ENCODE measurements at places on chromosomes 2 and 18.

- peak; percentile 70 for DNase-seq
Observed at GRCh38 chr2:196131384-196131937, 39.9 kb downstream of the STK17B start.

GRCh38 chr2:221495731-221496130 is 76.4 kb downstream of the EPHA4 start:
- no peak for DNase-seq

DNA sequence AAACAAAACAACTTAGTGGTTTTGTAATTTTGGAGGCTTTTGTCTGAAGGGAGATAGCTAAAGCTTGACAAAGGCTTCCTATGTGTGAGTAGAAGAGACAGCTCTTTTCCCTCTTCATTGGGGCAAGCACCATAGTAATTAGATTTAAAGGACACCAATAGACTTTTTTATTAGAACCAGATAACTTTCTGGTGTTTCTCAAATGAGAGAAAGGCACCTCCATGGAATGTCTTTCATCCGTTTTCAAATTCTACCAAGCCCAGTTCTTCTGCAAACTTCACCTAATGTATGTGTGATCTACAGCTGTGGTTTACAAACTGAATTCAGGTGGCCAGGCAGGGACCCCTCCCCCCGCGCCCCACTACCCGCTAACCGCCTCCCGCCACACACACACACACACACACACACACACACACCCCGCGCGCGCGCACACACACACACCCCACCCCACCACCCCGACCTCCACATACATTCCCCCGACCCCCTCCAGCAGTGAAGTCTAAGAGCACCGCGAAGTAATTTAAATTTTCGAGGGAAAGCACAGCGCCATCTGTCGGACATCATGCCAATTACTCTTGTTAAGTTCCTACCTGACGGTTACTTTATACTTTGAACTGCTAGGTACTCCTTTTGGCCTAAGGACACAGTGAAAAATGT is 31.6 kb upstream of the PPP1R1C start:
- DNase-seq = peak; percentile 44

GRCh38 chr2:184067502-184067901 is 530.8 kb upstream of the ZNF804A start:
- no peak for DNase-seq

DNA sequence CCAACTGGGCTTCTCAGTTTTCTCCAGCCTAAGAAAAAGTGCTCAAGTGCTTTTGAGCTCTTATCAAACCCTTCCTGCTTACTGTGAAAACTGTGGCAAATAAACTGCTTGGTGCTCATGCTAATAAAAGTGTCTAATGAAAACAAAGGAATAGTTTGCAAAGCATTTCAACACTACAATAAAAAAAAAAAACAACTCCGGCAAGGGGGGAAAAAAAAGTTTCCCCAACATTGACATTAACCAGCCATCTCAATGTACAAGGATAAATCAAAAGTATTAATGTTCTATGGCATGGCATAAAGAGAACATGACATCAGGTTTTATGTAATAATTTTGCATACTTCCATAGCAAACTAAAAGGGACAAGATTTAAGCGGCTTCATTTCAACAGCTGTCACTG is 14.7 kb upstream of the STPG4 start:
- no peak for DNase-seq

GRCh38 chr2:69779258-69780001 is 37.5 kb downstream of the ANXA4 start:
- no peak for DNase-seq

DNA sequence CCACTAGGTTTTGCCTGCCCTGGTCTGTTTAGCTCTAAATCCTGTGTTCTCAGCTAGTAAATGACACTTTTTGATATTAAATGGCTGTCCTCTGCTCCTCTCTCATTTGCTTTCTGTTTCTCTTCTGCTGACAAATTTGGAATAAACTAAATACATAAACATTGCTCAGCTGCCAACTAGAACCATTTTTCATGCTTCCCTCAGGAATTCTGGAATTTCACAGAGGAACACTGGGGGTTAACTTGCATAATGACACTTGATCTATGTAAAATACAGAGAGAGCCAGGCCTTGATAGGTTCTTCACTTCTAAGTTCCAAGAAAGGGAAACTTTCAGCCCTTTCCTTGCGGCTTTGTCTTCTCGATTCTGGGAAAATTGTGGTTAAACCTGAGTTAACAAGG is 450.6 kb upstream of the ST6GAL2 start:
- no peak for DNase-seq

DNA sequence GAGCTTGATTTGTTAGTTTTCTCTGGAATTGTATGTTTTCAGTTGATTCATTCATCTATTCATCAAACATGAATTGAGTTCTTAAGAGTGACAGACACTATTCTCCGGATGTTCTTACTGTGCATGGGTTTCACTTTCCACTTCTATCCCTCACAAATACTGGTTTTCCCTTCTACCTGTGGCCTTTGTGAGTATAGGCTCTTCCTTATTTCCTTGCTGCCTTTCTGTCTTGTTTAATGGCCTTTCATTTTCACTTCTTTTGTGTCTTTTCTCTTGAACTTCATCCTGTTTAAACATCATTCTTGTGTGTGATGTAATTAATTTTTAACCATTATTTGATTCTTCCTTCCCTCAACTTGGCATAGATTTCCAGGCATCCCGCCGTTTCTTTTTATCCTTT is 90.7 kb downstream of the CRIM1 start:
- DNase-seq = no peak

GRCh38 chr2:88451811-88452564 is 505 bp downstream of the FOXI3 start:
- DNase-seq = no peak

DNA sequence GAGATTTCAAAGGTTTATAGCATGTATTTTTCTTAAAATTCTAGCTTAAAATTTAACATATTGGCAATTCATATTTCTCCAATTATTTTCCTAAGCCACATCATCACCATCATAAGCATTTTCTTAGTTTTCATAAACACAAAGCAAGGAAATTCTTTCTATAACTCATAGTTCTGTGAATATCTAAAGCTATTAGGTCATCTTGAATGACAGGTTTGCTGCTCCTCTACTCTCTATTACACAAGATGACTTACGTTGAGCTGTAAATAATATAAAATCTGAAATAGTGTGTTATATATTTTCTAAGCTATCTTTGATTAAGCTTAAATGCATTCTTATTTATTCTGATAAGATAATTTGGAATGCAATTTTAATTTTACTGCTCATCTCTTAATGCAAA is 984.6 kb upstream of the CNTNAP5 start:
- DNase-seq = no peak

- DNase-seq = no peak
Observed at GRCh38 chr2:23326330-23326729, 58.6 kb upstream of the KLHL29 start.

DNA sequence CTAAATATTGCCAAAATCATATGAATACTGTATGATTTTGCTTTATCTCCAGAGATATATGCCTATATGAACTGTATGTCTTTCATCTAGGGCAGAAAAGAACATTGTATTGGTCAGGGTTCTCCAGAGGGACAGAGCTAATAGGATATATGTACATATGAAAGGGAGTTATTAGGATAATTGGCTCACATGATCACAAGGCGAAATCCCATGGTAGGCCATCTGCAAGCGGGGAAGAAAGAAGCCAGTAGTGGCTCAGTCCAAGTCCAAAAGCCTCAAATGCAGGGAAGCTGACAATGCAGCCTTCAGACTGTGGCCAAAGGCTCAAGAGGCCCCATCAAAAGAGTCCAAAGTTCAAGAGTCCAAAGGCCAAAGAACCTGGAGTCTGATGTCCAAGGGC is 209.9 kb downstream of the RNF144A start:
- no peak for DNase-seq

- DNase-seq = no peak
Observed at GRCh38 chr2:70777450-70777849, 9.4 kb upstream of the ADD2 start.

DNA sequence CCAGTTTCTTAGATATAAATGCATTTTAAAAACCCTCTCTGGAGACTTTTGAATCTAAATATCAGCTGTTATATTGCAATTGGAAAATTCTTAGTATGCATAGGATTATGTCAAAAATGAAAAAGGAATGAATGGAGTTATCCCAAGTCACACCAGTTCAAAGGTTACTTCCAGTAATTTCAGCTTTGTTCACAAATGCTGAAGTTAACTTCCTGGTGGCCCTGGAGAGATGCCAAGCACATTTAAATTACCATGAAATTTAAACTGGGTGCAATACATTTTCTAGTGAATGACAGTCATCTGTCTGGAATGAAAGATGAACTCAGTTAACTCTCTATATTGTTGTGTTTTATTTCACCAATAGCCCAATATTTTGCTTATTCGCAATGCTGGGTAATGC is 753.9 kb downstream of the SUCLG1 start:
- no peak for DNase-seq

- no peak for DNase-seq
Observed at GRCh38 chr18:56298935-56299334, 339.5 kb downstream of the TXNL1 start.

DNA sequence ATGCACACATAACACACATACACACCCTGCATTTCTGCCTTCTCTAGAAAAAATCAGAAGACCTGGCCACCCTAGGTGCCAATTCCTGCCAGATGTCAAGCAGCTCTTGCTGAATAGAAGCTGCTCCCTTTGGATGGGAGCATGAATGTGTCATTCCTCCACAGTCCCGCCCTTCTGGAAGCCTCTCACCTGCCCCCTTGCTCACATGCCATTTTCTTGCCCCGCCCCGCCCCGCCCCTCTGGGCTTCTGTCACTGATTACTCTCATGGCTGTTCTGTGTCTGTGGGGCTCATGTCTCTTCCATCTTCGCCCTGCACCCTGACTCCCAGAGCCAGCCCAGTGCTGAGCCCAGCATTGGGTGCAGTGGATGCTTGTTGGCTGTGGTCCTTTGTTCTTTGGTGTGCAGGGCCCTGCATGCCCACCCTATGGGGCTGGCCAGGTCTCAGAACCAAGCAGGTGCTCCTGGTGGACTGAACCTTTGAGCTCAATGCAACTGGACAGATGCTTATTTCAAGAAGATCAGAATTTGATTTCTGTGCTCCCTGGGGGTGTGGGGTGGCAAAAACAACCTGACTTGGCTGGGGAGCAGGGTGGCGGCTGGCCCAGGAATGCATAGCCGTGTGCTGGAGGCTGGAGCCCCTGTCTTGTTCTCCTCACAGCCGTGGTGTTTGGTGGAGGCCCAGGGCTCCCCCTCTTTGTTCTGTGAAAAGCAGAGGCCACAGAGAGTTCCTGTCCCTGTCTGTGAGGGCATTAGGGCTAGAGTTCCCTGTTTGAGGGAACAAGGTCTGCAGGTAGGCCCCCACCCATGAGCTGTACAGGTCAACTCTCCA is 140.6 kb upstream of the GLI2 start:
- DNase-seq = no peak

DNA sequence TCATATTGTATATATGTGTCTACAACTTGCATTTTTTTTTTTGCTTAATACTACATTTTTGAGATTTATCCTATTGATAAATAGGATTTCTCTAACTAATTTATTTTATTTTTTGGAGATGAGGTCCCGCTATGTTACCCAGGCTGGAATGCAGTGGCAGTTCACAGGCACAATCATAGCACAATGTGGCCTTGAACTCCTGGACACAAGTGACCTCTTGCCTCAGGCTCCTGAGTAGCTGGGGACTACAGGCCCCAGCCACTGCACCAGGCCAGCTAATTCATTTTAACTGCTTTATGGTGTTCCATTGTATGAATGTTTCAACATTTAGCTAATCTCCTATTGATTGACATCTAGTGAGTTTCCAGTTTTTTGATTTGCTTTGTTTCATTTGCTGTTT is 16.8 kb upstream of the CLASP1 start:
- no peak for DNase-seq

DNA sequence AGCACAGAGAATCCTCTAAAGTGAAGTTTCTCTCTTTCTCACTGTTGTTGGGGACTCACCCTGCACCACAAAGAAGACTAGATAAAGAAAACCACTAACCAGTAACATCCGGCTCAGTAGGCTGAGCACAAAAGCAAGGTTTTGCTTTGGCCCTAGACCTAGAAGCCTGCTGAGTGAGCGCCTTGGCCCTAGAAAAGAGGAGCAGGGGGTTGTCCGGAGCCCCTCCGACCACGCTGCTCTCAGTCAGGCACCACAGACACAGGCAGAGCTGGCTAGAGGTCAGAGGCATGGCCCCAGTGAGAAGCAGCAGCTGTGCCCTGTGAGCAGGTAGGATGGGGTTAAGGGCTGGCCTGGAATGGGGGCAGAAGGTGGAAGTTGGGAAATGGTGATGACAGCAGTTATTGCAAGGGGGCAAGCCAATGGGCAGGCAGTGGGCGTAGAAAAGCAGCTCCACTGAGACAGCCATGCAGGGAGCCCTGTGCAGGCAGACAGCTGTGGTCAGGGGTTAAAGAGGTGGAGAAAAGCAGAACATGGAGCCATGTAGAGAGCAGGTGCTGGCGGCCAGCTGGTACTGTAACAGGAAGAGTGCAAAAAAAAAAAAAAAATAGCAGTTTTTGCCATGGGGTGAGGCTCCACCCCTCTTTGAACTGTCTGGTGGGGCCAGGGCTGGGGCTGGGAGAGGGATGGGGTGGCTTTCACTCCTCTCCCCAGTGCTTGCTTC is 36.9 kb upstream of the SLC14A1 start:
- DNase-seq = no peak

GRCh38 chr2:162697111-162697510 is 141.5 kb downstream of the KCNH7 start:
- DNase-seq = no peak

DNA sequence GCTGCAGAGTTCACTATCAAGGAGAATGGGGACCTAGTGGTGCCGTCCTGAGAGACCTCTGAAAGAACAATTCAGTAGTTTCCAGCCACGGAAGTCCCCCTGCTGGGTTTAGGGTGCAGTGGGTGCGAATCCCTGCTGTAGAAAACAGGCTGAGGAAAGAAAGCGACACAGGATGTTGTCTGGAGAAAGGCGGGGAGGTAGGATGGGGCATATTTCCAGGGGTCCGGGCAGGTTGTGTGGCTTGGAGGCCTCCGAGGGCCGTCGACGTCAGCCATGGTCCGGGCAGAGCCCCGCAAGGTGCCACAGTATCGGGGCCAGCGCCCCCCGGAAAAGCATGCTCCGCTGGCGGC is 807 bp upstream of the CREB1 start:
- DNase-seq = no peak

DNA sequence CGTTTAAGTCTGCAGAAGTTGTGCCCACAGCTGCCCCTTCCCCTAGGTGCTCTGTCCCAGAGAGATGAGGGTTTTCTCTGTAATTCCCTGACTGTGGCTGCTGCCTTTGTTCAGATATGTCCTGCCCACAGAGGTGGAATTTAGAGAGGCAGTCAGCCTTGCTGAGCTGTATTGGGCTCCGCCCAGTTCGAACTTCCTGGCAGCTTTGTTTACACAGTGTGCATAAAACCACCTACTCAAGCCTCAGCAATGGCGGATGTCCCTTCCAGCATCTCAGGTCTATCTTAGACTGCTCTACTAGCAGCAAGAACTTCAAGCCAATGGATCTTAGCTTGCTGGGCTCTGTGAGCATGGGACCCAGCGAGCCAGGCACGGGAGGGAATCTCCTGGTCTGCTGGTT is 48.1 kb downstream of the LHCGR start:
- DNase-seq = no peak
